ENCODE measurements at places on chromosomes 5 and 9. TPM values are rescaled to one million over a fixed set of nuclear protein-coding genes. Genes with fewer than 3 reads are reported as not detected.

- peaks cover 18% of the 10 kb centered on the region for H3K36me3 ChIP-seq
- H3K27ac ChIP-seq: no peak overlapping the region
- DNase-seq: no peak
- H3K27me3 ChIP-seq: no peaks in the 10 kb centered on the region
- no peak overlapping the region for H3K4me3 ChIP-seq
These were observed 42.7 kb upstream of the RARS1 start for GRCh38 chr5:168443533-168443932.

- DNase-seq: no peak
- H3K27me3 ChIP-seq: no peaks in the 10 kb centered on the region
- no peaks in the 10 kb centered on the region for H3K4me1 ChIP-seq
These were observed 394.9 kb upstream of the CD180 start for GRCh38 chr5:67591491-67591890.

GRCh38 chr5:110956913-110957813 lies 114.3 kb upstream of the TSLP start:
- no peaks in the 10 kb centered on the region for H3K36me3 ChIP-seq
- H3K27ac ChIP-seq: no peak overlapping the region
- no peak for DNase-seq
- H3K4me3 ChIP-seq: no peak overlapping the region

DNA sequence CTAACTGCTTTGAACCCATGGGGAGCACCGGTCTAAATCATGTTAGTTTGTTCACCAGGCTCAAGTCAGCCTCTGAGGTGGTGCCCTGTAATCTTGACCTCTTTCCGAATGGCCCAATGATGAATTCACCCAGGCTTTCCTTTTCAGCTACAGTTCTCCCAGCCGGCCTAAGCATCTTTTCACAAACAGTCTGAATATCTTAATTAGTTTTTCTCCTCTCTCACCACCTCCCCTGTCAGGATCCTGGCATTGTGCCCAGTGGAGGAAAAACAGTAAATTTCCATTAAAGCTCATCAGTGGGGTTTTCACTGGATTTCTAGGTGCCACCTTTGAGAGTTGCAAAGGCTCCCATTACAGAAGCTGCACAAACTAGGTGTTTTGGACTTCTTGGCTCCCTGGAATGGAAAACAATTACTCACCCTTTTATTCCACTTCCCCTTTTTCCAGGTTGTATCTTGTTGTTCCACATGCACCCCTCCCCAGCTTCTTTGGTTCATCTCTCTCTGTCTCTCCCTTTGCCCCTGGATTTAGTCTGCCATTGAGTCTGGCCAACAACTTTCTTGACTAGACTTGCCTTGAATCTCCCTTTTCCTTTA lies 69.4 kb upstream of the ADAMTSL1 start:
- H3K4me1 ChIP-seq: no peaks in the 10 kb centered on the region
- no peak overlapping the region for H3K4me3 ChIP-seq
- DNase-seq: no peak
- no peak overlapping the region for H3K27ac ChIP-seq
- H3K36me3 ChIP-seq: no peaks in the 10 kb centered on the region
- H3K27me3 ChIP-seq: no peaks in the 10 kb centered on the region

DNA sequence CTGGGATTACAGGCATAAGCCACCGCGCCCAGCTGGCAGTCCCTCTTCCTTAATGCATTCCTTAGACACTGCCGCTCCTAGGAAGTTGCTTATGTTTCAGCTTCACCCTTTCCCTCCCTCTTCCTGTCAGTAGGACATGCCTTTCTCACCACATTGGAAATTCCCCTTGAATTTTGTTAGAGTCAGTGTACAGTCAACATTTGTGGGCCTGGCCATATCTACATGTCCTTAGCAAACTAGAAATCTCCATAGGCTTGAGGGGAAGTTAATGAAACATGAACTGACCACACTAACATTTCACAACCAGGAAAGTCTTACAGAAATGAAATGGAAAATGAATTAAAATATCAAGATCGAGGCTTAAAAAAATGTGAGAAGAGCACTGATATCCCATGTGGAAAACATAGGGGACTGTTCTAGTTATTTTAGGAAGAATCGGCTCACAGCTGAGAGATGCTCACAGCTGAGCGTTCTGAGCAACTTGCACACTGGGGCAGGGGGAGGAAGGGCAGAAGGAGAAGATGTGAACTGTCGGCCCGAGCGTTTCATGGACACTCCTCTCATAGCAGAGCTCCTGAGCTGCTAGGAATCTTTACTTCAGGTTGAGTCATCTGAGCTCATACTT lies 21.1 kb upstream of the LVRN start:
- no peak overlapping the region for H3K4me3 ChIP-seq
- peaks cover 6% of the 10 kb centered on the region for H3K4me1 ChIP-seq
- no peak for DNase-seq
- H3K27me3 ChIP-seq: no peaks in the 10 kb centered on the region
- no peak overlapping the region for H3K27ac ChIP-seq

- no peaks in the 10 kb centered on the region for H3K27me3 ChIP-seq
- DNase-seq: no peak
- H3K36me3 ChIP-seq: no peaks in the 10 kb centered on the region
- H3K4me1 ChIP-seq: peaks cover 10% of the 10 kb centered on the region
These were observed 3.0 kb downstream of the HACD4 start for GRCh38 chr9:21028466-21028865.

DNA sequence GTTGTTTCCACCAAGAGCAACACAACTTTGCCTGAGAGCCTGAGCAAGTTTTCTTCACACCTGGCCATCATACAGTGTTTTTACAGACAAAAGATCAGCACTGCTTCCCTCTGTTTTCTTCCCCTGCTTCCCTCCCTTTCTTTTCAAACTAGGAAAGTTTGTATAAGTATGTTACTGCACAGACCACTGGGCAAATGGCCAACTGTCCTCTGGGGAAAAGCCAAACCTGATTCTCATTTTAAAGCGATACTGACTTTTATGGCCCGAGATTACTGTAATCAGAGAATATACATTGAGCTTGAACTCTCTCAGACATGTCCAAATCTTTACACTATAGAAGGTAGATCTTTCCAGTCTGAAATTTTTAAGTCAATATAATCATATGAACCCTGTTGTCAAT lies 415.0 kb downstream of the NFIB start:
- H3K36me3 ChIP-seq: no peaks in the 10 kb centered on the region
- no peaks in the 10 kb centered on the region for H3K4me1 ChIP-seq
- H3K4me3 ChIP-seq: no peak overlapping the region
- H3K27ac ChIP-seq: no peak overlapping the region
- no peaks in the 10 kb centered on the region for H3K27me3 ChIP-seq
- DNase-seq: no peak

- DNase-seq: no peak
- H3K36me3 ChIP-seq: no peaks in the 10 kb centered on the region
- no peaks in the 10 kb centered on the region for H3K27me3 ChIP-seq
- H3K4me3 ChIP-seq: no peak overlapping the region
- H3K4me1 ChIP-seq: no peaks in the 10 kb centered on the region
These were observed 81.9 kb downstream of the PTPN3 start for GRCh38 chr9:109416135-109416706.

- no peak for DNase-seq
- no peaks in the 10 kb centered on the region for H3K4me1 ChIP-seq
- H3K4me3 ChIP-seq: no peak overlapping the region
- H3K36me3 ChIP-seq: no peaks in the 10 kb centered on the region
- H3K27ac ChIP-seq: no peak overlapping the region
These were observed 19.4 kb downstream of the CSF1R start for GRCh38 chr5:150066901-150067396.

DNA sequence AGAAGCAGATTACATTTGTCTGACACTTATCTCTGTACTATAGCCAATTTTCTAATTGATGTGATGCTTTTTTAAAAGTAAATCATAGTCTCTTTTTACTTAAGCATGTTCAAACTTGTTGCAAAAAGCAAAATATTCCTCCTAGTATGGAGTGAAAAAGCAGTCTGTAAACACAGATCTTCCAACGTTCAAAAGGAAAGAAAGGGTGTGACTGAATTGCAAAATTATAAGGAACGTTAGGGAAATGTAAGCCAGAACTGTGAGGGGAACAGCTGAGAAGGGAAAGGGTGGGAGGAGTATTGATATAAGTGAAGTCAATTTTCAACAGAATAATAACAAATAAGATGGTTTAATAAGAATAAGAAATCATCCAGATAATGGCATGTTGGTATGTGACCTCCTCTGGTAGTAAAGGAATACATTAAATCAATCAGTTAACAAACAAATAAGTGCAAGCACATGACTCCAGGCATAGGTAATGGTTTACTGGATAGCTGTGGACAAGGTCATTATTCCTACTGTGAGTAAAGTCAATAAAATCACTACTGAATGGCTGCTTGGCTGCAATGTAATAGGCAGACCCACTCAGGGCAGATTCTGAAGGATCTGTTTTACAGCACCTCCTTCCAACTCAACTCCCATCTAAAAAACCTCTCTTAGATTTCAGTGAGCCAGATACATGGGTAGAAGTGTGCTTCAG lies 239.1 kb upstream of the NMUR2 start:
- no peaks in the 10 kb centered on the region for H3K36me3 ChIP-seq
- H3K4me3 ChIP-seq: no peak overlapping the region
- no peak for DNase-seq
- H3K27me3 ChIP-seq: no peaks in the 10 kb centered on the region
- H3K4me1 ChIP-seq: no peaks in the 10 kb centered on the region

DNA sequence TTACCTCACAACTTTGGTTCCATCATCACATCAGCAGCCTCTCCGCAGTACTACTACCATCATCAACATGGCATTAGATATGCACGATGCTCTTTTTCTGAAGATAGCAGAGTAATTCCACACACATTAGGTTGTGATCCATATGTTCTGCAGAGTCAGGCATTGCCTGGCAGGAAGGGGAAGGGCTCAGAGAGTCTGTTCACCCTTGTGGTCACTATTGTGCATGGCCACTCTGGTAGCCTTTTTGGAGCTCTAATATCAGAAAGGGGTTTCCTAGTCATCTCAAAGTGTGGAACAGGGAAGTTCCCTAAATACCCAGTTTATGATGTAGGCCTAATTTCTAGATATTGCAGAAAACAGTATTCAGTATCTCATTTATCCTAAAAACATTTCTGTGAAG lies 373.6 kb downstream of the BNC2 start:
- no peak overlapping the region for H3K4me3 ChIP-seq
- no peak for DNase-seq
- H3K4me1 ChIP-seq: no peaks in the 10 kb centered on the region
- no peak overlapping the region for H3K27ac ChIP-seq

DNA sequence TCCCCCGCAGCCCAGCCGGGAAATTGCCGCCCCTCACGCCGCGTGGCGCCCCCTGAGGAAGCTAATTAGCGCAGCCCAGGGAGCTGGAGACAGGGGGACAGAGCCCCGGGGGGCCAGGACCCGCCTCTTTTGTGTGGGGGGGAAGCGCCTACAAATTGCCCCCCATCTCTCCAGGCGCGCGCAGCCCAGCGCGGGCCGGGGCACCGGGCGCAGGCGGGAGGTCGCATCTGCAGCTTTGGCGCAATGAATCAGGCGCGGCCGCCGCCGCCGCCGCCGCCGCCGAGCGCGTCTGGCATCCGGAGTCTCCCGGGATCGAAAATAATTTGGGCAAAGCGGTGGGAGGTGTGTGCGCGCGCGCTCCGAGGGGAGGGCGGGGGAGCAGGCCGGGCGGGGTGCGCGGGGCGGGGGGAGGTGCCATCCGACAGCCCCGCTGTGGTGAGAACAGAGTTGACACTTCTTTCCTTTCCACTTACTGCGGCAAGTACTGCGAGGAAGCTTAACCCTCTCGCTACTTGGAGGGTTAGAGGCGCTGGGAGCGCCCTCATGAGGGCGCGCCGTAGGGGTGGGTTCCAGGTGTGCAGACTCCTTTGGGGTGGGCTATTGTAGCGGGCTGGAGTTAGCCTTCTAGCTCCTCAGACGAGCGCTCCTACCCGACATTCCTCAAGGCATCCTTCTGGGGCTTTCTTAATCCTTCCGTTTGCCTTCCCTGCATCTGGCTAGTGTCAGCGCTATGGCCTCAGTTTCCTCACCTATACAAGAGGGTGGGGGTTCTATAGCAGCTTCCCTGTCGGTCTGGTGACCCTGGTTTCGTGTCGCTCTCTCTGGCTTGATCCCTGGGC lies 63.1 kb downstream of the CXXC5 start:
- H3K4me1 ChIP-seq: peaks cover 37% of the 10 kb centered on the region
- H3K4me3 ChIP-seq: no peak overlapping the region
- H3K27ac ChIP-seq: no peak overlapping the region
- DNase-seq: peak; percentile 40
- H3K27me3 ChIP-seq: no peaks in the 10 kb centered on the region

Gene JADE2
- 28.0 TPM for total RNA-seq

Gene EGR1
- total RNA-seq: 139 TPM

Gene BTNL8
- not detected for total RNA-seq

Gene EFNA5
- total RNA-seq: 3.4 TPM

Gene INPP5E
- 8.8 TPM for total RNA-seq

Gene MSX2
- total RNA-seq: not detected

Gene LCN9
- total RNA-seq: not detected

Gene SLC34A1
- total RNA-seq: not detected

Data from body of pancreas (tissue), 4 donors.